ENCODE measurements at places on chromosomes 1 and 21. TPM values are rescaled to one million over a fixed set of nuclear protein-coding genes. Genes with fewer than 3 reads are reported as not detected.

Gene MYBPH
- total RNA-seq, result 0.64 TPM

Gene CHRM3
- 8.3 TPM for total RNA-seq

Gene HSD11B1
- total RNA-seq, result 2.0 TPM

Gene KRTAP11-1
- not detected for total RNA-seq

Gene ATP1A2
- total RNA-seq, result 36.8 TPM

Gene SELE
- total RNA-seq, result 5.6 TPM

Gene CACNA1S
- not detected for total RNA-seq

Gene NTNG1
- total RNA-seq, result 1.2 TPM

Gene COL8A2
- total RNA-seq, result 16.6 TPM

- H3K36me3 ChIP-seq, result no peaks in the 10 kb centered on the region
- no peak overlapping the region for H3K27ac ChIP-seq
- H3K4me3 ChIP-seq, result no peak overlapping the region
Measured at GRCh38 chr1:187933562-187934419, 1105.0 kb downstream of the PLA2G4A start.

DNA sequence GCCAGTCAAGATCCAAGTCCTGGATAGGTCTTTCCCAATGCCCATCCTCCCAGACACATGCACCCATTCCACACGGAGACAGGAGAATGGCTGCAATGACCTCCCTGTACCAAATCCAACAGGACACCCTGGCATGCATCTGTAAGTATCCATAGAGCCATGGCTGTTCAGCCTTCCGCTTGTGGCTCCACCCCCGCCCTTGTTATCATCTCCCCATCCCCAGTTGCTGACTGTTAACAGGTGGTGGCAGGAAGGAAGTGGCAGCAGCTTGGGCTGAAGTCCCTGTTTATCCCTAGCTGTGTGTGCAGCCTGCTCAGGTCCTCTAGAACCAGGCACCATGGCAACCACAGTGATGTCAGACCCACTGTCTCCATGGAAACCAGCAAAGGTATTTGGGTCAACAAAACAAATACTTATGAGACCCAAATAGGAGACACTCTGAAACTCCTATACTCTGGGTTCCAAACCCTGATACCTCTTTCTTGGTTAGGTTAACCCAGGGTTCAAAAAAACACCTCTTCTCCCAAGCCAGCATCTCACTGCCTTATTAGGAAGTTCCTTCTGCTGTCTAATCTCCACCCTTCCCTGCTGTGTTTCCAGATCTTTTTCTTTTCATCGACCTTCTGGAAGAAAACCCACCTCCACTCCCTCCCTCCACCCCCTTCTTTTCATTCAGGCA is 721 bp downstream of the PBXIP1 start:
- H3K36me3 ChIP-seq, result no peaks in the 10 kb centered on the region
- no peak for DNase-seq
- peaks cover 3% of the 10 kb centered on the region for H3K4me1 ChIP-seq
- H3K27me3 ChIP-seq, result no peaks in the 10 kb centered on the region

DNA sequence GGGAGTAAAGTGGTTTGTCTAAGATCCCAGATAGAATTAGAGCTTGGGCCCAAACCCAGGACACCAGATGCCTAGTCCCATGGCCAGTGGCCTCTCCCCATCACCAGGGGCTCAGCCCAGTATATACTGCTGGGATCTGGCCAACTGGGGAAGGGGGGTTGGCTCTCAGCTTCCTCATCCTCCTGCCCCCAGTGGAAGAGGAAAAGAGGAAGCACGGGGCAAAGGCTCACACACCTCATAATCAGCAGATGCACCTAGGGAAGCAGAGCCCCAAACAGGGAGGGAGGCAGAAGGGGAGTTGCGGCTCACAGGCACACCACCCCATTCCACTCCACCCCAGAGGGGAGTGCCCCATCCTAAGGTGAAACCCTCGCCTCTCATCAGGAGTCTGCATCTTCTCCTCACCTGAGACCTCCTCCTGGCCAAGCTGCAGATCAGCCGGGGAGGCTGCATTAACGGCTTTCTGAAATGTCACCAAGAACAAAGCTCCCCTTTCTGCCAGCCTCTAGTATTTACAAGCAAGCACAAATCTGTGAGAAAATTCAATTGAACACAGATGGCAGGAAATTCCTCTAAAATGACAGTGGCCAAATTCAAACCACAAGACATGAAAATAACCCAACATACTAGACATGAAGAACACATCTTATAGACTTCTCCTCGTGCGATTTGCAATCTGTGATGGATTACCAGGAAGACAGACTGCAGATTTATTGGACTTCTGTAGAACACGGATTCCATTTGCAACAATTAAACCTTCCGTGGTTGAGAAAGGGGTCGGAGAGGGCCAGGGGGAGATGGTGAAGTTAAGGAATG is 82.8 kb downstream of the GLIS1 start:
- no peaks in the 10 kb centered on the region for H3K27me3 ChIP-seq
- no peaks in the 10 kb centered on the region for H3K36me3 ChIP-seq
- no peak overlapping the region for H3K27ac ChIP-seq
- DNase-seq, result no peak

- no peaks in the 10 kb centered on the region for H3K27me3 ChIP-seq
- no peak overlapping the region for H3K4me3 ChIP-seq
- no peaks in the 10 kb centered on the region for H3K36me3 ChIP-seq
- H3K27ac ChIP-seq, result no peak overlapping the region
Measured at GRCh38 chr1:10389271-10389973, 9.4 kb upstream of the PGD start.

DNA sequence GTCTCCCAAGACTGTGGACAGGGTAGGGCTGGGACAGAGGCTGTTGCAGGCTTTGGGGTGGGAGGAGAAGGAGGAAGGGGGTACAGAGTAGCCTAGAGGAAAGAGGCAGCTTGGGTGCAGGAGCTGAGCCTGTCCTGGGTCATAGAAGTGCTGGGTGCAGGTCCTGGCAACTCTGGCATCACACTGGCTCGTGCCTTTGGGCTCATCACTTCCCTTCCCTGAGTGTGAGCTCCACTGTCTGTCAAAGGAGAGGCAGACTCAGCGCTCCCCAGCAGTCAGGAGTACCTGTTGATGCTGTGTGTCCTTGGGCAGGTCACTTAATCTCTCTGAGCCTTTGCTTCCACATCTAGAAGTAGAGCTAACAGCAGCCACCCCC is 157.1 kb downstream of the PTPRU start:
- H3K27me3 ChIP-seq, result no peaks in the 10 kb centered on the region
- H3K4me3 ChIP-seq, result no peak overlapping the region
- H3K27ac ChIP-seq, result no peak overlapping the region
- no peaks in the 10 kb centered on the region for H3K36me3 ChIP-seq
- DNase-seq, result no peak

- peak; percentile 82 for DNase-seq
- peak overlapping the region; percentile 94 for H3K27ac ChIP-seq
- H3K4me3 ChIP-seq, result peak overlapping the region; percentile 56
- H3K27me3 ChIP-seq, result no peaks in the 10 kb centered on the region
- H3K4me1 ChIP-seq, result no peaks in the 10 kb centered on the region
Measured at GRCh38 chr1:145871994-145872924, 13.4 kb upstream of the PIAS3 start.

DNA sequence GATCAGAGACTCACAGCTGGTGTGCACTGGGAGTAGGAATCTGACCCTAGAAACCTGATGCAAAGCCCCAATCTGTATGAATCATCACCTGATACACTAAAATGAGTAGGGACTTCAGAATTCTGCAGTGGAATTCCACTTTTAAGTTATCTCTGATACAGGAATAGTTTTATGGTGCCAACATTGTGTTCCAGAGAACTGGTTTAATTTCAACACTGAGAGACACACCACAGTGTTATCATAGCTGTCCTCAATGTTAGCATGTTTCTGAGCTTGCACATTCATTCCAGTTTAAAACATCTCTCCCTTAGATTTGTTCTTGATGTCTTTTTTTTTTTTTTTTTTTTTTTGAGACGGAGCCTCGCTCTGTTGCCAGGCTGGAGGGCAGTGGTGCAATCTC is 7.1 kb downstream of the UTS2 start:
- no peak overlapping the region for H3K27ac ChIP-seq
- no peaks in the 10 kb centered on the region for H3K36me3 ChIP-seq
- DNase-seq, result no peak
- H3K4me3 ChIP-seq, result no peak overlapping the region

GRCh38 chr1:101914473-101915242 is 82.1 kb downstream of the OLFM3 start:
- no peak for DNase-seq
- no peaks in the 10 kb centered on the region for H3K36me3 ChIP-seq
- H3K4me3 ChIP-seq, result no peak overlapping the region
- no peaks in the 10 kb centered on the region for H3K27me3 ChIP-seq
- no peak overlapping the region for H3K27ac ChIP-seq

- H3K27me3 ChIP-seq, result no peaks in the 10 kb centered on the region
- H3K4me1 ChIP-seq, result peaks cover 5% of the 10 kb centered on the region
- no peaks in the 10 kb centered on the region for H3K36me3 ChIP-seq
- peak overlapping the region; percentile 79 for H3K27ac ChIP-seq
- no peak overlapping the region for H3K4me3 ChIP-seq
- peak; percentile 69 for DNase-seq
Measured at GRCh38 chr1:13593511-13594131, 10.0 kb downstream of the PDPN start.

GRCh38 chr21:33286076-33286475 is 19.9 kb downstream of the IL10RB start:
- H3K4me3 ChIP-seq, result no peak overlapping the region
- H3K36me3 ChIP-seq, result no peaks in the 10 kb centered on the region
- peak overlapping the region; percentile 83 for H3K27ac ChIP-seq
- H3K27me3 ChIP-seq, result no peaks in the 10 kb centered on the region
- H3K4me1 ChIP-seq, result no peaks in the 10 kb centered on the region

DNA sequence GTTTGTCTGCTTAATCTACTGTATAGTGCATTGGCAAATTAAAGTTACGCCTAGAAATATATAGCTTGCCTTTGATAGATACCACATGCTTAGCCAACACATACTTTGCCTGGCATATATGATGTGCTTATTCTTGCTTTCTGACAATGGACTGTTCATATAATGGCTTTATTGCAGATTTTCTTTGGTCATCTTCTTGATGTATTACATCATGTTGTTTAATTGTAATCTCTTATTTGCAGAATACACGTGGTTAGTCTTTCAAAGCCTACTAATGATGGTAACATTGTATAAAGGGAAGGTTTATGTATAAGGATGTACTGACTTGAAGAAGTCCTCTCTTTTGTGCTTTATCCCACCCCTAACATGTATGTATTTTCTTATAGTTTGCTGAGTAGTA is 201.5 kb downstream of the PDE4B start:
- no peaks in the 10 kb centered on the region for H3K27me3 ChIP-seq
- H3K4me3 ChIP-seq, result no peak overlapping the region
- no peaks in the 10 kb centered on the region for H3K36me3 ChIP-seq
- no peak overlapping the region for H3K27ac ChIP-seq
- no peak for DNase-seq

DNA sequence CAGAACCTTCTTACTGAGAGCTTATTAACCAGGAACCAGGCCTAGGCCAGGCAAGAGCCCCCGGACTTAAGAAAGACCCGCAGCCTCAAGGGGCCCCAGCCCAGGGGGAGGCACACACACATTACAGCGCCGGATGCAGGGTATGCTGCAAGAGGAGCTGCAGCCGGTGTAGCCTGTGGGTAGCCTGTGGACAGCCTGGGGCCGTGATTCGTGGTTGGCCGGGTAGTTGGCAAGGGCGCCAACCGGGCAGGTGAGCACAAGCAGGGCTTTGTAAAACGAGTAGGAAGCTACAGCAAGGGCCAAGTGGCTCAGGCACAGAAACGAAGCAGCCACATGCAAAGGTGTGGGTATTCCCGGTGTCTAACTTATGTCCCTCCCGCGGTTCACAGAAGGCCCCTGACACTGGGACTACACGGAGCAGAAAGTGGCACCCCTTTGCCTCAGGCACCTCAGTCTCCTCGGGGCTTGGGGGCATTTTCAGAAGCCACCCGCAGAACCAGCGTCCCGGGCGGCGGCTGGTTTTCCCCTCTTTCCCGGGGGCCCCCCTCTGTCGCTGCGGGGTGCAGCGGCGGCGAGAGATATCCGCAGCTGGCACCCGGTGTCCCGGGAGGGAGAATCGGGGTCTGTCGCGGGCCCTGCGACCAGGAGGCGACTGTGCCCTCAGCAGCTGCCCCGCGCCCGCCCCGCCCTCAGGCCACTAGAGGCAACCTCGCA is 40.8 kb downstream of the KIAA1614 start:
- H3K4me3 ChIP-seq, result peak overlapping the region; percentile 54
- no peaks in the 10 kb centered on the region for H3K4me1 ChIP-seq
- no peaks in the 10 kb centered on the region for H3K27me3 ChIP-seq
- no peaks in the 10 kb centered on the region for H3K36me3 ChIP-seq
- H3K27ac ChIP-seq, result peak overlapping the region; percentile 83

GRCh38 chr1:104121271-104121670 is 371.6 kb downstream of the AMY1C start:
- H3K4me1 ChIP-seq, result no peaks in the 10 kb centered on the region
- H3K27ac ChIP-seq, result no peak overlapping the region
- no peak overlapping the region for H3K4me3 ChIP-seq
- H3K36me3 ChIP-seq, result no peaks in the 10 kb centered on the region
- DNase-seq, result no peak

GRCh38 chr1:246338098-246338497 is 169.0 kb downstream of the SMYD3 start:
- H3K4me1 ChIP-seq, result no peaks in the 10 kb centered on the region
- no peak for DNase-seq
- no peaks in the 10 kb centered on the region for H3K36me3 ChIP-seq
- no peak overlapping the region for H3K4me3 ChIP-seq
- no peak overlapping the region for H3K27ac ChIP-seq

DNA sequence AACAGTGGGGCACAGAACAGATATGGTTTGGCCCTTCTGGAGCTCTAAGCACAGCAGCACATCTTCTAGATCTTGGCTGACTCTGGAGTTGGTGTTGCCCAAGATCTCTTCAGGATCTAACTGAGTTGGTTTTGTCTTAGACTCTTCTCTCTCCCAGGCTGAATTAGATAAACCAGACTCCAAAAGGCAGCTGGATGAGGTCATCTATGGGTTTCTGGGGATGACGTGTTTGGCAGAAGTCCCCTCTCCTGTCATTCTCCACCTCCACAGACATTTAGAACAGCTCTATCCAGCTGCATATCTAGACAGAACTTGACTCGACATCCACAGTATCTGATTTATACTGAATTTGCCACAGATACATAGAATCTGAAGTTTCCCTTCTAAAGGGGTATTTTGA is 75.3 kb downstream of the ST6GALNAC5 start:
- H3K27ac ChIP-seq, result no peak overlapping the region
- H3K4me1 ChIP-seq, result no peaks in the 10 kb centered on the region
- DNase-seq, result no peak
- H3K36me3 ChIP-seq, result no peaks in the 10 kb centered on the region
- no peaks in the 10 kb centered on the region for H3K27me3 ChIP-seq

GRCh38 chr1:85756864-85757263 is 48.6 kb upstream of the ZNHIT6 start:
- DNase-seq, result no peak
- H3K36me3 ChIP-seq, result no peaks in the 10 kb centered on the region
- H3K27me3 ChIP-seq, result no peaks in the 10 kb centered on the region
- H3K27ac ChIP-seq, result no peak overlapping the region
- H3K4me1 ChIP-seq, result no peaks in the 10 kb centered on the region

- H3K4me1 ChIP-seq, result no peaks in the 10 kb centered on the region
- H3K27me3 ChIP-seq, result no peaks in the 10 kb centered on the region
- H3K36me3 ChIP-seq, result no peaks in the 10 kb centered on the region
- no peak overlapping the region for H3K27ac ChIP-seq
Measured at GRCh38 chr1:15500184-15501178, 23.5 kb downstream of the CASP9 start.

GRCh38 chr1:17213782-17214148 is 8.8 kb downstream of the PADI1 start:
- H3K4me3 ChIP-seq, result no peak overlapping the region
- H3K4me1 ChIP-seq, result no peaks in the 10 kb centered on the region
- no peaks in the 10 kb centered on the region for H3K27me3 ChIP-seq
